ENCODE measurements at places on chromosomes 1 and 21.

- no peak for DNase-seq
Observed at GRCh38 chr1:68016381-68016780, 34.0 kb downstream of the DIRAS3 start.

GRCh38 chr1:19465123-19465522, 20.2 kb downstream of the CAPZB start:
- DNase-seq = no peak

- no peak for DNase-seq
Observed at GRCh38 chr1:176790786-176791185, 327.8 kb downstream of the PAPPA2 start.

GRCh38 chr1:3014050-3014440, 7.2 kb upstream of the ACTRT2 start:
- DNase-seq = no peak
